ENCODE measurements at places on chromosomes 4 and X. TPM values are rescaled to one million over a fixed set of nuclear protein-coding genes. Genes with fewer than 3 reads are reported as not detected.
A peak's percentile ranks its signal among the peaks of the same experiment; 100 is the strongest.

The MAGEA10 gene
- total RNA-seq: not detected

The ZCCHC12 gene
- not detected for total RNA-seq

The HPSE gene
- under 0.01 TPM for total RNA-seq

The DGKQ gene
- 5.8 TPM for total RNA-seq

DNA sequence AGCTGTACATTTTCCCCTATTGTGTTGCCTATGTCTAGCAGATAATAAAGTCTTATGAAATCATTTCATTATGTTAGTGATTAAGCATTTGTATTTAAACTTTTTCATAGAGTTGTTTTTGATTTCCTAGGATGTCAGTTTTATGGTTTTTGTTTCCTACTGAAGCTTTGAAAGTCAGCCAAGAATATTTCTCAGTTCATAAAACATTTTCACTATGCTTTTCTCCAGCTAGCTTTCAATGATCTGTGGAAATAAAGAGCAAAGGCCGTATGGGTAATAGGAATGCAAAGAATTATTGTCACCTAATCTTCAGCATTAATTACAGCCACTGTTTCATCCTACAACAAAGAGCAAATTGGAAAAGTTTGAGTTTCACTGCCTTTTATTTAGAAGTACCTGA is 145.7 kb upstream of the NUDT6 start:
- H3K27ac ChIP-seq: no peak overlapping the region
- no peak overlapping the region for H3K4me3 ChIP-seq
- no peak for DNase-seq

DNA sequence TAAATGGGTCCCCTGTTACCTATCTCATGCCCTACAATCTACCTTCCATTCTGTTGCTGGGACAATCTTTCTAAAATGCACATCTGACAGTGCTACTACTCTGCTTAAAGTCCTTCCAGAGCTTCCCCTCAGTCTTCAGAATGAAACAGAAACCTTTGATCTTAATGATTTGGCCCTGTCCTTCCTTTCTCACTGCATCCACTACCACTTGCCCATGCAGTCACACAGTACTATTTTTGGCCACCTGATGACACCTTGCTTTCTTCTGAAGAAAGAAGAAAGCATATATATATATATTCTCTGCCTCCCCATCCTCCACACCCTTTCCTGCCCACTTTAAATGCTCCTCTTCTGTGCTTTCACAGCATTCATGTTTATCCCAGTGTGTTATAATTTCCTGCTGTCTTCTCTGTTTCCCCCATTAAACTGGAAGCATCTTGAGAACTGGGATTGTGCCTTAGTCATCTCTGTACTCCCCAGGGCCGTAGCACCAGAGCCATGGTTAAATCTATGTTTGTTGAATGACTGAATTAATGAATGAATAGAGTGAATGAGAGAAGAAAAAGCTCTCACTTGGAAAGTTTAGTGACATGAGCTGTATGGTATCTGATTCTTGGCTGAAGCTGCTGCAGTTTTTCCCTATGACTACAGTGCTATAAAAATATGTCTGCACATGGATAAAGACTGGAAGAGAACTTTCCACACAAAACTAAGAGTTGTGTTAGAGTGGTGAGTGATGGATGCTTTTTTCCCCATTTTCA is 56.2 kb downstream of the RTL9 start:
- no peak overlapping the region for H3K27ac ChIP-seq
- H3K36me3 ChIP-seq: no peaks in the 10 kb centered on the region
- DNase-seq: no peak
- no peaks in the 10 kb centered on the region for H3K27me3 ChIP-seq

GRCh38 chr4:24143741-24144140 is 253.9 kb upstream of the PPARGC1A start:
- no peaks in the 10 kb centered on the region for H3K27me3 ChIP-seq
- H3K4me3 ChIP-seq: no peak overlapping the region
- H3K4me1 ChIP-seq: peaks cover 3% of the 10 kb centered on the region
- DNase-seq: no peak
- no peaks in the 10 kb centered on the region for H3K36me3 ChIP-seq

GRCh38 chrX:148929686-148930085 is 429.3 kb downstream of the AFF2 start:
- no peak overlapping the region for H3K4me3 ChIP-seq
- no peaks in the 10 kb centered on the region for H3K4me1 ChIP-seq
- H3K27me3 ChIP-seq: no peaks in the 10 kb centered on the region
- no peak overlapping the region for H3K27ac ChIP-seq
- DNase-seq: no peak

- peaks cover 7% of the 10 kb centered on the region for H3K4me1 ChIP-seq
- no peaks in the 10 kb centered on the region for H3K36me3 ChIP-seq
- peak overlapping the region; percentile 63 for H3K4me3 ChIP-seq
- H3K27ac ChIP-seq: peak overlapping the region; percentile 92
- H3K27me3 ChIP-seq: peaks cover 13% of the 10 kb centered on the region
- DNase-seq: no peak
These were observed 504 bp upstream of the PDLIM3 start for GRCh38 chr4:185535612-185536410.

DNA sequence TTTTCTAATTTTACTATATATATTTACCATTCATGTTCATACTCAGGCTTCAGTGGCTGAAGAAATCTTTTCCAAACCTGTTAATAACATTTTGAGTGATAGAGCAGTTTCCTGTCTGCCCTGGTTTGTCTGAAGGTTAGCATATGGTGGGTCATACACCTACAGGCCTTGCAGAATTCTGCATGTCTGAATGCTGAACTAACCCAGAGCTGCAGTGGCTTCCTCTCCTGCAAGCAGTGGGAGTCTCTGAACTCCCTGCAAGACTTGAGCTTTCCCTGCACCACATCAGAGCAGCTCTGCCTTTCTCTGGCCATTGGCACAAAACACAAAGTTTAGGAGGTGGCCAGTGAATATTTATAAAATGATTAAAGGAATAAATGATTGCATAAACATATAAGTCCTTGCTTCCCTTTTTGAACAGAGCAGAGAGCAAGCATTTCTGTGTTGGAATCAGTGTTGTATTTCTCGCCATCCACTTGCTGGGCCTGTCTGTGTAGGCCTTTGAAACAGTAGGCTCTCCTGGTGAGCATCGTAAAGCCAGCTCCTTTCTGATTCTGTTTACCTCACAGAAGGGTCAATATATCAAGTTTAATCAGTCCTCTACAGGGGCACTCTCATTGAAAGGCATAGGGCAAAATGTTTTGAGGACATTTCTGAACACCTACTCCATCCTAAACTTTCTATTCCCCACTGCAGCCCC is 15.0 kb upstream of the UNC5C start:
- H3K27ac ChIP-seq: no peak overlapping the region

GRCh38 chr4:113024388-113024787 is 25.1 kb upstream of the ANK2 start:
- H3K27ac ChIP-seq: no peak overlapping the region
- no peak overlapping the region for H3K4me3 ChIP-seq
- no peak for DNase-seq

DNA sequence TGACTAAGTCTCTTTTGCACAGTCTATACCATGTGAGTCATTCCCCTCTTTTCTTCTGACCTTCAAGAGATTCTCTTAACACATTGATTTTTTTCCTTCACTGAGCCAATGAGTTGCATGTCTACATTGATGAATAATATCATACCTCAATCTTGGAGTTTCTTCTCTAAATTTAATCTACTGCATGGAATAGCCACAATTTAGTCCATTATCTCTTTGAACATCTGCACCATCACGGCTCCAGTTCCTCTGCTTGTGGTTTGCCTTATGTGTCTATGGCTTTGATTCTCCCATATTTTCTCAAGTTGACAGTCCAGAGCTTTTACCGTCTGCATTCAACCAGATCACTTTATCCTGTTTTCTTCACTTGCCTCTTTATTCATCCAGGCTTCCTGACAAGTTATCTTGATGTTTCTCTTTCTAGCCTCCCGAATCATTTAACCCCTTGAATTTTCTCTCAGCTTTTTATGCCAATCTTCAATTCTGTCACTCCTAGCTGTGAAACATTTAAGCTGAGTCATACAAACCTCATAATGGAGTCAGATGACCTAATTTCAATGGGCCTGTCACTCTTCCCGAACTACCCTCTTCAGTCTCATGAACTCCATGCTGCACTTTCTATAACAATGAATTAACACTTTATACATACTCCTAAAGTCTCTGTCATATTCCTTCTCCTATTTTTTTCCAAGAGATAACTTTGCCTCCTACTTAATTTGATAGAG is 222.3 kb downstream of the CPE start:
- H3K4me3 ChIP-seq: no peak overlapping the region
- no peak overlapping the region for H3K27ac ChIP-seq
- H3K27me3 ChIP-seq: no peaks in the 10 kb centered on the region
- no peak for DNase-seq

DNA sequence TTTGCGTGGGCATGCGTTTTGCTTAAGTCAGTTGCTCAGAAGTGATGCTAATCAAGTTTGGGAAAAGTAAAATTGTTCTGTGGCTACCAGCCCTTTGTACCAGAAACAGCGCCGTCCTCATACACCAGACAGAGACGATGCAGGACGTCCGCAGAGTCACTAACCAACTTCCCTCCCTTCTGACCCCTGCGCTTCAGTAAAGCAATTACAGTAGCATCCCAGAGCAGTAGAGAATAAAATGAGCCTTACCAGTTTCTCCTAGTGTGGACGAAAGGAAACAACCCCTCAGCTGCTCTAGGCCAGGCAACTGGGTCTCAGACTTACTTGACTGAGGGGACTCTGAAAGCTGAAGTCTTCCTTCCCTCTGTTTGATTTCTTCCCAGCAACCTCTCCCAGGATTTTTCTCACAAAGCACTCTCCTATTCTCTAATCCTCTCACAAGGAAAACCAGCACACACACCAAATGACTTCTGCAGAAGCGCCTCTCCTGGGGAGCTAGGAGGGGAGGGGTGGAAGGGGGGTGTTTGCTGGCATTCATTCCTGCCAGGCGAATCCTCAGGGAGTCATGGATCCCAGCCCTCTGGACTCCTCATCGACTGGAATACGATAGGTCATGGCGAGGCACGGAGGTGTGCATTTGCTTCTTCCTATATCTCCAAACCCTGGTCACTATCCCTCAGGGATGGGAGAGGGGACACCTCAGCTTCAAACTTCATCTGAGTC is 56.0 kb upstream of the MID1 start:
- H3K36me3 ChIP-seq: no peaks in the 10 kb centered on the region
- H3K27me3 ChIP-seq: no peaks in the 10 kb centered on the region
- no peak for DNase-seq
- H3K27ac ChIP-seq: no peak overlapping the region
- H3K4me1 ChIP-seq: no peaks in the 10 kb centered on the region
- no peak overlapping the region for H3K4me3 ChIP-seq

- H3K4me1 ChIP-seq: no peaks in the 10 kb centered on the region
- H3K4me3 ChIP-seq: no peak overlapping the region
- H3K27ac ChIP-seq: no peak overlapping the region
These were observed 214.0 kb upstream of the NHS start for GRCh38 chrX:17160975-17161374.

DNA sequence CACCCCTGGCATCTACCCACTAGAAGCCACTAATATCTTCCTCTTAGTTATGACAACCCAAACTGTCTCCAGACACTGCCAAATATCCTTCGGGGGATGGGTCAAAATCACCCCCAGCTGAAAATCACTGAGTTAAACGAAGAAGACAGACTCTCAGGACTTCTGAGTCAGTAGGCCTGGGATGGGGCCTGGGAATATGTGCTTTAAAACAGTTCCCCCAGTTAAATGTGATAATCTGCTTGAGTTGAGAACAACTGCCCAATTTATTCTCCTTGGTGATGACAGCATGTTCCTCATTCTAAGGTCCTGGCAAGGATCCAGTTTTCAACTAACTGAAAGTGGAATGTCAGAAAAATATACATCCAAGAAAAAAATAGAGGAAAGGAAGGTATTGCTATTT is 52.4 kb downstream of the CBLL2 start:
- H3K4me1 ChIP-seq: no peaks in the 10 kb centered on the region
- no peaks in the 10 kb centered on the region for H3K27me3 ChIP-seq
- H3K36me3 ChIP-seq: no peaks in the 10 kb centered on the region
- H3K4me3 ChIP-seq: no peak overlapping the region
- H3K27ac ChIP-seq: no peak overlapping the region

GRCh38 chr4:138804711-138805110 is 210.9 kb upstream of the NOCT start:
- no peak overlapping the region for H3K27ac ChIP-seq
- H3K27me3 ChIP-seq: no peaks in the 10 kb centered on the region
- H3K4me3 ChIP-seq: no peak overlapping the region
- DNase-seq: peak; percentile 47

GRCh38 chrX:10156199-10157031 is at the start of gene CLCN4:
TSS of gene CLCN4 (plus strand) at chrX:10156975. CDS start at chrX:10185033, 28,058 bp downstream.
- peak within 1 kb of the TSS; percentile 77 for H3K27ac ChIP-seq
- peak within 1 kb of the TSS; percentile 37 for H3K4me3 ChIP-seq
